ENCODE measurements at places on chromosomes 2 and 18.

GRCh38 chr2:141610564-141611175 is 520.1 kb downstream of the LRP1B start:
- no peak for DNase-seq

DNA sequence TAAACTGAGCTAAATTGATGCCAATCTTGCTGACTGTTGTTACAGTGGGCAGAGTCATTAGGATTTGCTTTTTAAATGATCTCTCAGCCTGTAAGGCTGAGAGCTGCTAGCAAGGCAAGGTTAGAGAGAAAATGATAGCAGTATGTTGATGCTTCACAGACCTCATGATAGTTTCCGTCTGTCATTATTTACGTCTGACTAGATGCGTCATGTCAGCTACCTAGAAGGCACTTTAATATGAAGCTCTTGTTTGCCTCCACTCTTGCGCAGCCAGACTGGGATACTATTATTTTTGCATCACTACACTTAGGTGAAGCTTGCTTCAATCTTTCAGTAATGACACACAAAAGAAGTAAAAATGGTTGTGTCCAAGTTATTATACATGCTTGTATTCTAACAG is 313.8 kb downstream of the LNPK start:
- DNase-seq: no peak

DNA sequence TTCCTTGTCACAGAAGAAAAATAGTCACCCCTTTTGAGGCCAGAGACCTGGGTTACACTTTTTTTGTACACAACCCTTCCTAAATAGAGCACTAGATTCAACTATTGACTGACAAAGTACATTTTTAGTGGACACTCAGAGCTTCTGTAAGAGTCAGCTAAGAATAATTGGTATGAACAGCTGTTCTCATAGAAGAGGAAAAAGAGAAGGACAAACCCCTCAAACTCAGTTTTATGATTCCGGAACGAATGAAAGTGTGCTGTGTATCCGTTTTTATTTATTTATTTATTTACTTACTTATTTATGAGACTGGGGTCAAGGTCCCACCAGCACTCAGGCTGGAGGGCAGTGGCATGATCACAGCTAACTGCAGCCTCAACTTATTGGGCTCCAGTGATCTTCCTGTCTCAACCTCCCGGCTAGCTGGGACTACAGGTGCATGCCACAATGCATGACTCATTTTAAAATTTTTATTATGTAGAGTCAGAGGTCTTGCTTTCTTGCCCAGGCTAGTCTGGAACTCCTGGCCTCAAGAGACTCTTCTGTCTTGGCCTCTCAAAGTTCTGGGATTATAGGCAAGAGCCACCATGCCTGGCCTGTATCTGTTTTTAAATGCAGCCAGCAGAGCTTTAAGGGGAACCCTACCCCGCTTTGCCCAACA is 36.0 kb upstream of the FZD5 start:
- DNase-seq: peak; percentile 34

DNA sequence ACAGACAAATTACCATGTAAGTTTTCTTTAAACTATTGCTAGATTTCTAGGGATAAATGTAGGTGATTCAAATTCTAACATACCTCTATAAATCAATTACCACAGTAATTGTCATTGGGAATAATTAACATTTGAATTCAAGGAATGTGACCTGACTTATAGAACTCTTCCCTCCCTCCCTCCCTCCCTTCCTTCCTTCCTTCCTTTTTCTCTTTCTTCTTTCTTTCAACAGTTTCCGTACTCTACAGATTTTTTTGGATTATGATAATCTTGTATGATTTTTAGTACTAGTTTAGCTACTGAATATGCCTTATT is 18.2 kb upstream of the FTCDNL1 start:
- no peak for DNase-seq

DNA sequence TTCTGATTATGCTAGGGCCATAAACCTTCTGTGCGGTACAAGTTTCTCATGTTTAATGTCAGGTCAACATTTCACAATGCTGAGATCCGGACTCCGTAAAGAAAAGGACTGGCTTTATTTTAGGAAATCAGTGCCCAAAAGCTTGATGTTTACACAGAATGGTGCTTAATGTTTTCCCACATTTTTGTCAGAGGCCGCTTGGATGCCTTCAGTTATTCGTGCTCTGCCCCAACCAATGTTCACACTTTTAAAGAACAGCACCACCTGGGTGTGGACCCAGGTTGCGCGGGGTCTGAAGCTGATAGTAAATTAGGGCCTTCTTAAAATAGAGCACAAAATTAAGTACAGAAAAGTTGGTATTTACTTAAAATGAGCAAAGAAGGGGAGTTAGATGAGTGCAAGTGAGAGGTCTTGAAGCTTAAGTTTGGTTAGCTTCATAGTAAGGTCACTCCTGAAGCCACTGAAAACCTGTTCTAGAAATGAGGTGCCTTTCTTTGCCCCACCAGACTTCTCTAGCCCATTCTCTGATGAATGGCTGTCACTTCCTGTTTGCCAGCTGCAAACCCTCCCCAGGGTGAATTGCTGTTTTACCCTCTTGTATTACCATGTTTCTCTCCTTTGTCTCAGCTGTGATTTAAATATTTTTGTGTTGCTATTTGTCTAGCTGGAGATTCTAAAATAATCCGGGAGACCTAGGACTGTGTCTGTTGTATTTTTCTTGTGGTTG is 20.5 kb downstream of the SLC3A1 start:
- DNase-seq: no peak

- no peak for DNase-seq
Measured at GRCh38 chr2:143132355-143132754, 3.1 kb downstream of the ARHGAP15 start.

DNA sequence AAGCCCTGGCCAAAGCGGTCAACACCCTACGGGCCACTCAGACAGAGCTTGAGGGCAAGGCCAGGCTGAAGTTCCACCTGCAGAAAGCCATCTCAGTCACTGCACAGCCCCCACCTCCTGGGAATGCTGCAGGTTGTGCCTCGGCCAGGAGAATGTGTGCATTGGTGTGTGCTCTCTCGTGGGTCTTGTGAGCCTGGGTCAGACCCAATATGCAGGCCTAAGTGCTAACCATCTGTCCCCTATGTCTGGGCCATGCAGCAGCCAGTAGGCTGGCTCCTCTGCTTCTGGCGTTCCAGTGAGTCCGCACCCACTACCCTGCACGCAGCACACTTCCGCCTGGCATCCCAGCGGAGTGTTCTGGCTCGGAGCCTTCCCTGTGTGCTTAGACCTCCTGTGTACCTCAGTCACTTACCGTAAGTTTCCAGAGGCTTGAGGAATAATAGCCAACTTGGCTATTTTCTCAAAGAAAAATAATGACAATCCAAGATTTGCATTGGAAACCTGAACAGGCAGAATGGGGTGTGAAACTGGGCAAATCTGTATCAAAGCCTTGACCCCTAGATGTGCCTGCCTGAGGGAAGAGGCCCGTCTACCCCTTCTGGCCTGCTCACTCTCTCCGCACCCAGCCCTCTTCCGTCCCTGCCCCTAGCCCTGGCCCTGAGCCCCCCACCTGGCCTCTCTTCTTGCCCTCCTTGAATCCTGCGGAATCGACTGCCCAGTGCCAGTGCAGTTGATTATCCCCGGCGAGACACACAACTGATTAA is 7.2 kb downstream of the SIX3 start:
- DNase-seq: no peak
